ENCODE measurements at places on chromosomes 6 and 20.

DNA sequence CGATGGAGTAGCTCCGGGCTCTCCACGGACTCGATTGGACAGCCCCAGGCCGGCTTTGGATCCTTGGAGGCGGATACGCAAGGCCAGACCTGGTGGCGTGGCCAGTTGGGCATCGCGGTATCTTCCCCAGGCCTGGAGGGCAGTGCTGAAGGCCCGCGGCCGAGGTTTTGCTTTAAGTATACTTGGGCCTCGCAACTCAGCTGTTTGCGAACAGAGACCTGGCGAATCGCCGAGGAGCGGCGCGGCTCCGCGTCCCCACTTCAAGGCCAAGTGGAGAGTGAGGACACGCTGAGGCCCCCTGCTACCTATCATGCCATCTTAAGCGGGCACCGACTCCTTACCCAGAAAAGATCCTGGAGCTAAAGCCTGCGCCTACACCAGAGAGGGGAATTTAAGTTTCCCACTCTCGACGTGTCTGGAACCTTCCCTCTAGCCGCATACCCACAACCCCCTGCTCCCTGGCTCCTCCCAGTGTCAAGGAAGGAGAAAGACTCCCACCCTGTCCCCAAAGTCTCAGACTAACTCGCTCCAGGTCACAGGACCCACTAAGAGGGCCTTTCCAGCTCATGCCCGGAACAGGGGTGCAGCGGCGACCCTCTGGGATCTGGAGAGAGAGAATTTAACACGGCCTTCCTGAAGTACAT lies 4.1 kb downstream of the LINC00237 start:
- no peak for DNase-seq

GRCh38 chr6:53026526-53026925 lies 31.4 kb upstream of the GSTA4 start:
- no peak for DNase-seq

GRCh38 chr6:15096894-15097837 lies 148.7 kb upstream of the JARID2 start:
- no peak for DNase-seq

DNA sequence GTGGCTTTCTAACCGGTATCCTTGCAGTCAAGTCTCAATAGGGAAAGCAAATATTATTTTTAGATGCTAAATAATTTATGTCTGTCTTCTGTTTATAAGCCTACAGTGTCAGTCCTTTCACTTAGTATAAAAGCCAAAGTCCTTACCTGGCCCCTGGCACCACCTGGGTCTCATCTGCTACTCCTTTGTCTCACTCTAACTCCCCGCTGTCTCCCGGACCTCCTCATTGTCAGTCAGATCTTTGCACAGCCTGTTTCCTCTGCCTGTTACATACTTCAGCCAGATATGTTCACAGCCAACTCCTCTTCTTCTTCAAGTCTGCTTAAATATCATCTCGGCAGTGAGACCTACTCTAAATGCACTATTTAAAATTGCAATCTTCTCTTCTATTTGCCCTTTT lies 84.2 kb downstream of the THEMIS start:
- DNase-seq, result no peak

GRCh38 chr20:3729811-3730540 lies 2.5 kb upstream of the HSPA12B start:
- DNase-seq, result no peak

GRCh38 chr6:26569433-26569764 lies 27.4 kb upstream of the ABT1 start:
- no peak for DNase-seq

DNA sequence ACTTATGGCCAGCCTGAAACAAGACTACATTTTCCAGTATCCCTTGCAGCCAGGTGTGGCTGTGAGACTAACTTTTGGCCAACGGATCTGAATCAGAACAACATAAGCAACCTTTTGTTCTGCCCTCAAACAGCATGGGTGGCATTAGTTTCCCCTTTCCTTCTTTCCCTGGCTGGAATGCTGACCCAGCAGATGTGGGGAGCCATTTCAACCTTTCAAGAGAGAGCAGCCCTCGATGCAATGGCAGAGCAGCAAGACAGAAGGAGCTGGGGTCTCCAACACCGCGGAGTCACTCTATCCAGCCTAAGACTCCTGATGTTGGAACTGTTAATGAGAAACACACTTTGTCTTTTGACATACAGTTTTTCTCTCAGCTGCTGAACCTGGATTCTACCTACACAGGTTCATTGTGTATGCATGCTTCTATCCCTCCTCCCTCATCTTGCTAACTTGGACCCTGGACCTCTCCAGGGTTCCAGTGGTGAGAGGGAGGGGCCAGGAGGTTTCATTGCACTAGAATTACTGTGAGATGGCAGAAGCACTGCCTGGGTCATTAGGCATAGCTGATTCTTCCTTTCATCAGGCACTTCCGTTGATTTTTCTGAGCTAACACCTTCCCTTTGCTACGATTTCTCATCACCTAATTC lies 28.8 kb upstream of the DDR1 start:
- no peak for DNase-seq

DNA sequence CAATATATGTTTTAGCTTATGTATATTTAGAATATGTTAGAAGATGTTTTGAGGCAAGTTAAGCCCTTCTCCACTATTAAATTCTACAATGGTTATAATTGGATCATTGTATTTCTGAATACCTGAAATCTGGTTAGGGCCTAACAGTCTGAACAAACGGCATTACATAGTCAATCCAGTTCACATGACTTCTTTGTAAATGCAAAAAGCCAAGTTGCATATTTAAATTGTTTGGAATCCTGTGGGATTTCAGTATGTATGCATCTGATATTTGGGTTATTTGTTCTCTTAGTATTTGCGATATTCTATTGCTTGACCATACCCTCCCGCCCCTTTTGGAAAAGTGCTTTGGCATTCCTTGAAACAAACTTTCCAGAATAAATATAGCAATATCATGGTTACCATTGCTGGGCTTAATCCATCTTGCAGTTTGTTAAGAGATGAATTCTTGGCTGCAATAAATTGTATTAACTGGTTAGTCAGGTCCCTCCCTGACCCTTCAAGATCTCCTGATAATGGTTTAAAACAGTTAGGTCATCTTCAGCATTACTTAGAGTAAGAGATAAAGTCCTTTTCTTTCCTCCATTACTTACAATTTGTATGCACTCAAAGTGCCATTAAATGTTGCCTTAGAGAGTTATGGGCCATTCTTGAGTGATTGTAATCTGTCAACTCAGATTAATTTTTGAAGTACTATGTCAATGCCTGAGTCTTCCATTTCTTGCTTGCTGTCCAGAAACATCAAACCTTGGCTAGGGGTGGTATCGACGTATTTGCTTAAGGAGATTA lies 36.5 kb downstream of the LRRC1 start:
- DNase-seq, result no peak

GRCh38 chr6:28118217-28118616 lies 6.2 kb upstream of the ZSCAN16 start:
- no peak for DNase-seq

GRCh38 chr6:17178754-17179529 lies 77.1 kb downstream of the STMND1 start:
- no peak for DNase-seq

DNA sequence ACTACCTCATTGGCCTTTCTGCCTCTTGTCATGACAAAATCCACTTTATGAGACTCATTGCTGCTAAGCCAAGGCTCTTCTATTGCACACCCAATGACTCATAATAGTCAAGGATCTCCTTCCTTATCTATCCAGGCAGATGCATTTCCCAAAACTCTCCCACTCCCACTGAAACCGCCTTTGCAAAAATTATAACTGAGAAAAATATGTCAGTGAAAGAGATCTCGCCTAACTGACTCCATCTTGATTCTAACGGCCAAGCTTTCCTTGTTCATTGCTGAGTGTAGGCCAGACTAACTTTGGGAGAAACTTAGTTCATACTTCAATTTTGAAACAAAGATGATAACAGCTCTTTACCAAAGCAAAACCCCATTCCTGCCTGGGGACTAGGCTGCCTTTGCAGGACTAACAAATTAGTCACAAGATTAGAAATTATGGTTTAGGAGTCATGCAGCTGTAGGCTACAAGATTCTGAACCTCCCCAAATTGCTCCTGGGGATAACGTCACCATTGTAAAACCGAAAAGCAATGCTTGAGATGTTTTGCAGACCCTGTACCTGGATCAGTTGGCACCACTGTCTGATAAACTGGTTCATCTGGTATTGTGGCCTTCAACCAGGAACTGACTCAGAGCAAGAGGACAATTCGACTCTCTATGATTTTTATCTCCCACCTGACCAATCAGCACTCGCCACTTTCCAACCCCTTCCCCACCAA lies 47.1 kb downstream of the HAO1 start:
- DNase-seq, result no peak

DNA sequence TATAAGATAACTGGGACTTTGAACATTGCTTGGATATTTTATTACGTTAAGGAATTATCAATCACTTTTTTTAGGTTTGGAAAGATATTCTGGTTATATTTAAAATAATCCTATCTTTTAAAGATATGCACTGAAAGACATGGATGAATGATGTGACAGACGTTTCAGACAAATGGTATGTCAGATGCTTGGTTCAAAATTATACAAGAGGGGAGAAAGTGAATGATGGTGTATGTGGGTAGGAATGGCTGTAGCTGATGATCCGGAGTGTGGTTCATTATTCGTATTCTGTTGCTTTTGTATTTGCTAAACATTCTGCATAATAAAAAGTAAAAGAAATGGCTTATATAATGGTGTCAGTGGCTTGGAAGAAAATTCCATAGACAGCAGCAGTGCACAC lies 51.0 kb upstream of the SNRPB2 start:
- DNase-seq, result no peak

GRCh38 chr6:74269600-74269858 lies 573.5 kb downstream of the CD109 start:
- no peak for DNase-seq

- DNase-seq, result no peak
Measured at GRCh38 chr20:19807946-19808330, 49.9 kb downstream of the RIN2 start.

- no peak for DNase-seq
Measured at GRCh38 chr6:114648847-114649246, 306.0 kb upstream of the HS3ST5 start.

GRCh38 chr20:2364044-2364443 lies 16.7 kb upstream of the TGM6 start:
- peak; percentile 31 for DNase-seq

DNA sequence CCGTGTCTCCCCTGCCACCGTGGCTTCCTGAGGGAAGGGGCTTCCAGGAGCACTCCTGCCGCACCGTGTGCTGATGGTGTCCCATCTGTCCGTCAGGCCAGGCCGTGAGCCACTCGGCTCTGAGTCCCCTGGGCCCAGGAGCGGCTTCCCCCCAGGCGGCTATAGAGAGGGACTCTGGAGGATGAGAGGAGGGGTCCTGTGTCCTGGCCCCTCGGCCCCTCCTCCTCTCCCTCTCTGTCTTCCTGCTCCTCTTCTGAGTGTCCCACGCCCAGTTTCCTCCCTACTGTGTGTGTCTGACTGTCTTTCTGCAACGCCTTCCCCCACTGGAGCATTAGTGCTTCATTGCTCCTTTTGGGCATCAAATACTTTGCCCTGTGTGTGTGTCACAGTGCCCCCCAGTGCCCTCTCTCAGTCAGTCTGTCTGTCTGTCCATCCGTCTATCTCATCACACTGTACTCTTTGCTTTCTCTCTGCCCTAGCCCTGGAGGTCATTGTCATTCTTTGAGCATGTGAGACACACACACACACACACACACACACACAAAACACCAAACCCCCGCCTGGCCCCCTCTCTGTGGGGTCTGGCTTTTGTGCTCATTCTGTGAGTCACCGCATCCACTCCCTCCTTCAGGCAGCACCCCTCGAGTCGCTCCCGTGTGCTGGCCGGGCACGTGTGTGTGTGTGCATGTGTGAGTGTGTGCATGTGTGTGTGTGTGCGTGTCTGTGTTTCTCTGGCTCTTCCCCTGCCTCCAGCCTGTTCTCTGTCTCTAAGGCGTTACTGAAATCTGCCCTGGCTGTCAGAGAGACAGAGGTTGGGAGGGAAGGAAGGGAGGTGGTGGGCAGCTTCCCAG lies 71.9 kb downstream of the SRC start:
- DNase-seq, result peak; percentile 50

DNA sequence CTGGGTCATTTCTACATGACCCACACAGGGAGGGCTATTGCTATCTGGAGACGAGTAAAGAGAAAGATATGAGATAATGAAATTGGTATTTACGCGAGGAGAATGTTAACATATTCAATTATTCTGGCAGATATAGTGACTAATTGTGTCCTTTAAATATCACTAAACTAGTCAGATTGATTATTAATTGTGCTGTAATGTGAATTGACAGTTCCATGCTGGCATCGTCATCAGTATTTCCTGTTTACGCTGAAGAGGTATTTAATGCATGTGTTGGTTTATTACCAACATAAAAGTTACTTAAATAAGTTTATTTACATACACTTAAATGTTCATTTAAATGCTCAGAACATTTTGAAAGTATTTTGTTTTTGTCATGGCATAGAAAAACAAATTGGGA lies 35.7 kb upstream of the OGFRL1 start:
- DNase-seq, result no peak

DNA sequence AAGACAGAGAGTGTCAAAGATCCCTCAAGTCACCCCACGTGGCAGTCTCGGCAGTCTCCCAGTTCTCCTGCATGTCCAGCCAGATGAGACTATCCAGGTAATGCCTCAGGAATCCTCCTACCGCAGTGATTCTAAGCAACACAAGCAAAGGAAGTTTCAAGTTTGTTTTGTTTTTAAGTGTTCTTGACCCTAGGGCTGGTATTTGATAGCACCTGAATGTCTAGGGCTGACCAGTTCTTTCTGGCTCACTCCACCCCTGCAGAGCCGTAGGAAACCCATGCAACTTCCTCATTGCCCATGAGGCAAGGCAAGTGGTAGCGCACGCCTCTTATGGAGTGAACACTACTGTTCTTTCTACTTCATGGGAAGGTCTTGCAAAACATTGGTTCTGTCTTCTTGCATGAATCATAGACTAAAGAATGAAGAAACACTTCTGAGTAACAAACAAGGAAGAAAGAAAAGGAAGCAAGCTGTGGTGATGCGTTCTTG lies 24.8 kb upstream of the FOXQ1 start:
- peak; percentile 88 for DNase-seq

DNA sequence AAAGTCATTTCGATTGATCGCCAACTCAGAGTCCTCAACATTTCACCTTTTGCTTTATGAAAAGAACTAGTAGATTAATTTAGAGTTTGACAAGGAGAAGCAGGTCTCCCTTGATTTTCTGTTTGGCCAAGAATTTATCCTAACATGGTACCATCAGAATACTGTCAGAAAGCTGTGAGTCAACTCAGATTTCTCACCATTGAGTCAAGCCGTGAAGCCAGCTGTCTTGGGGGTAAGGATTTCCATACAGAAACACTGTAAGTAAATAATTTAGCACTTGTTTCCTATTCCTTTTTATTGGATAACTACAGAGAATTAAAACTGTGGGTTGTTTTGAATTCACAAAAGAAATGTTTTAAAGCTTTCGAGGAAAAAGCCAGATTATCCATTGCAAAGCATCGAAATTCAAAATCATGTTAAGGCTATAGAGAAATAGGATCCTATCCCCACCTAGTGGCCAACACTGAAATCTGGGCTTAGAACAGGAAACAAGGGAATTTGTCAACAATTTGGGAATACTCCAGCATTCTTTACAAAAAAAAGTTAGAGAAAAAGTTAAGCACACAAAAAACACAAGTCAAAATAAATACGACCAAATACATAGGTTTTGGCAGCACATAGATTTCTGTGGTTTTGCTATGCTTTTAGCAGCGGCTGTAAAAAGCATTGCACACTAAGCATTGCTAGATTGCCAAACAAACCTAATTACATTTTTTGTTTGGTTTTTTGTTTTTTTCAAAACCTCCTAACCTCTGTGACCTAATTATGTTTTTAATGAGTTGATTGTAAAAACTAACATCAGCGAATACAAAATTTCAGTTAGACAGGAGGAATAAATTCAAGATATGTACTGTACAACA lies 44.2 kb downstream of the COL11A2 start:
- DNase-seq, result peak; percentile 52
